Renal pelvis (tissue), 12 donors: ENCODE measurements at places on chromosomes 6 and 20. TPM values are rescaled to one million over a fixed set of nuclear protein-coding genes. Genes with fewer than 3 reads are reported as not detected.
A peak's percentile ranks its signal among the peaks of the same experiment; 100 is the strongest.

- no peak for DNase-seq
These were observed 433.7 kb upstream of the RGS17 start for GRCh38 chr6:153564803-153565202.

GRCh38 chr20:4544765-4545164 is 176.9 kb upstream of the PRND start:
- DNase-seq, result no peak

DNA sequence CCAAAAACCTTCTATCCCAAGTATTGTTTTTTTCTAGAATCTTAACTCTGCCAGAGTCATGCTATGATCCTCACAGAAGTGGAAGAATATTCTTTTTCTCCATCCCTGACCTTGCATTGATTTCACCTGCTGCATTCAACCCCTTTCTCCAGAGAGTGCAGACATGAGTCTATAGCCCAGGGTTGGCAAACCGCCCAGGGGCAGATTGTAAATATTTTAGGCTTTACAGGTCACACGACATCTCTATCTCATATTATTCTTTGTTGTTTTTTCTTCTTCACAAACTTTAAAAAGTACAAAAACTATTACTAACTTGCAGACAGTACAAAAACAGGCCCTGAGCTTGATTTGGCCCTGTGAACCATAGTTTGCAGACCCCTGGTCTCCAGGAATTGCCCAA is 112.1 kb upstream of the ASF1A start:
- DNase-seq, result no peak

DNA sequence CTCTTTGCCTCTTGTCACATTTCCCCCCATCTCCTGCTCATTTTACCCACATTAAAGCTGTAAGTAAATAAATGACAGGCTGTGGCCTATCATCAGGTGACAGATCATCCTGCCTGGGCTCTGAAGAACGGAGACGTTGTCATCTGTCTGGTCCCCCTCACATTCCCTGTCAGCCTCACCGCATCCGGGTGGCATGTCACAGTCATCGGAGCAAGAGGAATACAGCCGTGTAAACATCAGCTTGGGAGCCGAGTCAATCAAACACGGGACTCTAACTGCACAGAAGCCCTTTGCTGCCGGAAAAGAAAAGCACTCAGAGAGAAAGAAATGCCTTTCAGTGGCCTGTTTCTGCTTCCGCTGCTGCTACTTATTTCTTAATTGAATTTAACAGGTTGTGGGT is 371.9 kb upstream of the ID4 start:
- DNase-seq, result peak; percentile 54

GRCh38 chr20:32674362-32674789 is 635 bp upstream of the C20orf203 start:
- no peak for DNase-seq

Gene MYB
- polyA plus RNA-seq, result 4.3 TPM

Gene GPLD1
- polyA plus RNA-seq, result 4.9 TPM

DNA sequence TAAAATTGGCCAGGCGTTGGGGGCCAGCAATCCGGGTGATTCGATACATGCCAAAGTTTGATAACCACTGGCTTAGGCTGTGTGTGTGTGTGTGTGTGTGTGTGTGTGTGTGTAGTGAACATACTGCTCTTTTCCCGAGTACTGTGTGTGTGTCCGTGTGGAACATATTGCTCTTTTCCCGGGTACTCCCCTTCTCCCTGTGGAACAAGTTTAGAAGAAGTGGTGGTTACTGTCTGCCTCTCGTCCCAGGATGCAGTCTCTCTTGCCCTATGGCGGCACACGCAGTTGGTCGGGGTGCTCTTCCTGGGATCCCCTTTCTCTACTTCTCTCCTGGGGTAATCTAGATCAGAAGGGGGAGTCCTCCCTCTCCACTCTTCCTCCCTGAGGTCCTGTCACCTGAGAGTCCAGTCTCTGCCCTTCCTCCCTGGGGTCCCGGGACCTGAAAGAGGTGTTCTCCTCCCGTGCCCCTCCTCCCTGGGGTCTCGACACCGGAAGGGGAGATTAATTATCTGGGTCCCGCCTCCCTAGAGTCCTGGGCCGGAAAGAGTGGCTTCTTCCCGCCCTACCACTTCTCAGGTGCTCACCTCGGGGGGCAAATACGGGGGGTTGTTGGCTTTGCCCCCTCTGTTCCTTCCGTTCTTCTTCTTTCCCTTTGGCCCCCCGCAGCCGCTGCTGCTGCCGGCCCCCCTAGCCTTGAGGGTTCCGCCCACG is 516 bp downstream of the GTPBP2 start:
- peak; percentile 61 for DNase-seq

GRCh38 chr6:47473791-47474346 is 3.7 kb upstream of the CD2AP start:
- no peak for DNase-seq

GRCh38 chr20:44643596-44644229 is 7.8 kb downstream of the ADA start:
- no peak for DNase-seq

Gene SLC24A3
- polyA plus RNA-seq, result 3.0 TPM

DNA sequence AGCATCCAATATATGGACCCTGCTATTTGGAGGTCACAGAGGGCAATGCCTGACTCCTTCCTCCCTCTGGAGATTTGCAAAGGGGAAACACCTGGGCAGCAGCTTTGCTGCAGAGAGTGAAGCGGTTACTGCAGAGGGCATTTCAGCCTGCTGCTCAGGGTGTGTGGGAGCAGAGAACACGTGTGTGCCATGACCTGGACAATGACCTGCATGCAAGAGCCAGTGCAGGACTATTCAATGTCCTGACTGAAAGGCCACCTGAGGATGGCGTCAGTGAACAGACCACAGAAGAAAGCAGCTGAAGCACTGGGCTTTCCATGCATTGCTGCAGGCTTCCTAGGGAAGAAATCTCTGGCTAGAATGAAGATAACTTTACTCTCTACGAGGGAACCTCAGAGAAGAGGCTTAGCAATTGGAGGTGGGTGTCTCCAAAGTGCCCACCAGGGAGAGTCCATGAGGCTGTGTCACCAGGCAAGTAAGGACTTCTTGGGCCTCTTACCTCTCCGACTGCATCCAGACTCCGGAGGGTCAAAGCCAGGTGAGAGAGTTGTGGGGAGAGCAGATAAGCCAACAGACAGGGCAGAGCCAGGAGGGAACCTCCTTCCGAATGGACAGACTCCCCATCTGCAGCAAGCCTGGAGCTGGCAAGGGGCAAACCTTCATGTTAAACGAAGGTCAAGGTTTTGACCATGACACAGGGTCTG is 52.9 kb upstream of the PMEPA1 start:
- no peak for DNase-seq

DNA sequence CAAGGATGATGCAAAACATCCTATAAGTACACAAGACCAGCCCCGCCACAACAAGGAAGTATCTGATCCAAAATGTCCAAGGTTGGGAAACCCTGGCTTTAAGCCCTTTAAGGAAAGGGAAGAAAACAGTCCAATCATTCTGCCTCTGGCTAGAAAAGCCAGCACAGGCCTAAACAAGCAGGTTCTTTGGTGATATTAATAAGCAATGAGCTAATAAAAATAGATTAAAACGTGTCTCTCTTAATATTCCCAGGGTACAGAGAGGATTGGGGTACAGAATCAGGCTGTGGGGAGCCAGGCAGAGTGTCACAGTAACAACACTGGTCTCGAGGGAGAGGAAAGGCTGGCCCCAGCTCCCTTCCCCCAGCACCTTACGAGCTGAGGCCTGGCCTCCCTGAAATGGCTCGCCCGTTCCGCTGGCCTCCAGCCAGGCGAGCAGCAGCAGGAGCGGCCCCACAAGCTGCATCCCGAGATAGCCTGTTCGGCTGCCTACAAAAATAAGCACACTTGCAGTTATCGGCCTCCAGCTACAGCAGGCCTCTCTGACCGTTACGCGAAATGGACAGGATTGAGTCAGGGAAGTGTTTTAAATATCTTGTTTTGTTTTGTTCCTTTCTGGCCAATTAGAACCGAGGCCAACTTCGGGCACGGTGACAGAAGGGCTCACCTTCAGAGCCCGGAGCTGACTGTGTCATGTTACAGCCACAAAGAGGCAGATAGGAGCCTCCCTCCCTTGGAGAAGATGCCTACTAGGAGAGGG is 4.0 kb upstream of the ZMYND8 start:
- DNase-seq, result peak; percentile 73

Gene KCNQ5
- 0.34 TPM for polyA plus RNA-seq

Gene NHLRC1
- 2.3 TPM for polyA plus RNA-seq

Gene CST3
- polyA plus RNA-seq, result 149 TPM

- DNase-seq, result no peak
These were observed 32.4 kb downstream of the SLC16A10 start for GRCh38 chr6:111119571-111120329.

GRCh38 chr6:35569011-35569461 is 56.3 kb upstream of the TULP1 start:
- DNase-seq, result no peak

Gene PPP1R16B
- 8.3 TPM for polyA plus RNA-seq

GRCh38 chr6:136784271-136784664 is 8.0 kb downstream of the MAP3K5 start:
- no peak for DNase-seq

Gene KIAA0408
- polyA plus RNA-seq, result 3.9 TPM

- no peak for DNase-seq
These were observed 504.4 kb downstream of the BCKDHB start for GRCh38 chr6:80610846-80611245.

DNA sequence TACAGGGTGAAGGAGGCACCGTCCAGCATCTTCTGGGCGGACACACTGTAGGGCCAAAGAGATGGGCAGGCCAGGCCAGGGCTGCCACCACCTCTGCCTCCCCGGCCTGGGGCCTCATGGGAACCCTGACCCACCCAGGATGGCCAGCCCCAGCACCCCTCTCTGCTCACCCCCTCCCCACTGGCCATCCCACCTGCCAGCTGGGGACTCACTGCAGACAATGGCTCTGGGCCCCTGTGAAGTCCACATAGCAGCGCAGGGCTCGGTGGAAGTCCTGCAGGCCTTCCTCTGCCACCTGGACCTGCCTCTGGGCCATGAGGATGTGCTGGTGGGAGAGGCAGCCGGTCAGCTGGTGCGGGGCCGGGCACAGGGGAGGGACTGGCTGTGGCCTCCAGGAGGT is 3.6 kb upstream of the C20orf144 start:
- DNase-seq, result no peak

Gene KIF13A
- polyA plus RNA-seq, result 37.9 TPM

Gene TUBB2B
- 157 TPM for polyA plus RNA-seq

DNA sequence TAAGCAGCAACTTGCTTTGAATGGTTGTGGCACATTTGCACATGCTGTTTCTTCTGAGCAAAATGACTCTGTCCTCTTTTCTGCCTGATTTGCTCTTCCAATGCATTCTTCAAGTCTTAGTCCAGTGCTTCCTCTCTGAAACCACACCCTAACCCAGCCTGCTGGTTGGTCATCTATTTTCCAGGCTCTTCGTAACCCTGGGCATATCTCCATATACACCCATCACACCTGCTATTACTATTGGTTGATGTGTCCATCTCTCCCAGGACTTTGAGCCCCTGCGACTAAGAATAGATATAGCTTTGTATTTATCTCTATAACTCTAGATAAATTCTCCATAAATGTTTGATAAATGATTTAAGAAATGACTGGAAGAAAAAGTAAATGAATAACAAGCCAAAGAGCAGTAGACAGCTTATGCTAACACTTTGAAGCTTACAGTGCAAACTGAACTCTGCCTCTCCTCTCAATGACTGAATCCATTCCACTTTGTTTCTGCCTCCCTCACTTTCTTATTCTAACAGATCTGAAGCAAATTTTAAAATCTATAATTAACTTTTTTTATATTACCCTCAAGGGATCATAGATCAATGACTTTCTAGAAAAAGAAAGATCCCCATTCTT is 59.7 kb upstream of the NT5E start:
- no peak for DNase-seq

GRCh38 chr6:99282479-99283062 is 66.9 kb downstream of the FAXC start:
- no peak for DNase-seq

DNA sequence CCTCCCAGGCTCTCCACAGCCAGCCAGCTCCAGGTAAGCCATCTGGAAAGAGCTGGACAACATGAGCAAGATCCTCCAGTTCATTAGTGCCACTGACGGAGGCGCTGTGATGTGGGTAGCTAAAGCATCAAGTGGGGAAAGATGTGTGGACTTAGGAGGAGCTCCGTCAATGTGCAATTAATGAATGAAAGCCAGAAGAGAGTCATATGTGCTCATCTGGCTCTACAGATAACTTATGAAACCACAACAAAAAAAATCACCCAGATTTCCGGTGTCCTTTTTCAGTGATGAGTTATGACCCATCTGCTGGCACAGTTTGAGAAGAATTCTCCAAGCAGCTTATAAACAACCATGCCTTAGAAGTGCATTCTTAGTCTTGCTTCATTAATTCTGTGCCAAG is 311.7 kb upstream of the PLCB4 start:
- DNase-seq, result no peak

DNA sequence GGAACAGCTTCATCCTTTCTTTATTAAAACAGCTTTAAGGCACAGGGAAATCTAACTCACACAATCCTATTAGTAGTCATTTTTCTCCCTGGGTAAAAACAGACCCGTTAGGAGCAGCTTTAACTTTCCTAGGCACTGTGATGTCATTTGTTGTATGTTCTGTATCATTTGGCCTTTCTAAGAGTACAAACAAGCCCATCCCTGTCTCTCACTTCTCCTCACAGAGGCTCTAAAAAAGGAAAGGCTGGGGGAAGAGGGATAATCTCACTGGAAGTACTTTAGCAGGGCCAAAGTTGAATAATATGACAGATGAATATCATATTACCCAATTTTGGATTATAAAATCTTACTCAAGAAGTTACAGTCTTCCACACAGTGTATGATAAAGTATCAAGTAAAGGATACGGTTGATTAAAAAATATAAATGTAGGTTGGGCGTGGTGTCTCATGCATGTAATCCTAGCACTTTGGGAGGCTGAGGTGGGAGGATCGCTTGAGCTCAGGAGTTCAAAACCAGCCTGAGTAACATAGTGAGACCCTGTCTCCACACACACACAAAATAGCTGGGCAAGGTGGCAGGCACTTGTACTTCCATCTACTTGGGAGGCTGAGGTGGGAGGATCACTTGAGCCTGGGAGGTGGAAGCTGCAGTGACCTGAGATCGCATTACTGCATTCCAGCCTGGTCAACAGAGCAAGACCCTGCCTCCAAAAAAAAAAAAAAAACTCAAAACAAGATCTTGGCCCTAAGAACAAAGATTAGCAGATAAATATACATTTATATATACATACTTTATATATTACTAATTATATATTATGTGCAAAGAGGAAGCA is 7.9 kb downstream of the NUDT3 start:
- DNase-seq, result no peak

Gene PRDM13
- not detected for polyA plus RNA-seq

DNA sequence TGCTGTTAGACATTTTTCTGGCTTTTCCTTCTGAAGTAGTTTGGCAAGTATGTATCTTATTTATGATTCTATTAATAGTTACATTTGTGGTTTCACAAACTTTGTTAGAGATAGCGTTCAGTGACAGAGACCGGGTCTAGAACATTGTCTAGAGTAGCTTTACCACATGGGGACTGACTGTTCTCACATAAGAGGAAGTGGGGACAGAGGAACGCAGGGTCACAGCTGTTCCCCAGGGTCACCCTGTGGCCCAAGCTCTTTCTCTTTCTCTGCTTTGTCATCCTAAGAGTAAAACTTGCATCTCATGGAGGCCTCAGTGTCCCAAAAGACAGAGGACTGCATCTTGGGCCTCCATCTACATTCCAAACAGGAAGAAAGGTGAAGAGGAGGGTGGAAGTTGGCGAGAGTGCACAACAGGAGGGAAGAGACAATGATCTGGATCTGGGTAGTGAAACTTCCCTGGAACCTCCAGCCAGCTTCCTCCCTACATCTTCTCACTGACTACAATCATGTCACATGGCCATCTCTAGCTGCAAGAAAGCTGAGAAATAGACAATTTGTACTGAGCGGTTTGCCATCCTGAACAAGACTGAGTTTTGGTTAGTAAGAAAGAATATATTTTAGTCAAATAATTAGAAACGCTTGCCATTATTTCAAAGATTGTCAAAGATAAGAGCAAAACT is 645.8 kb upstream of the ARID1B start:
- no peak for DNase-seq

Gene FAM184A
- polyA plus RNA-seq, result 12.1 TPM
